ENCODE measurements at places on chromosomes 3 and 15.

- DNase-seq, result peak; percentile 28
Observed at GRCh38 chr15:45126535-45127158, 3.0 kb downstream of the DUOXA1 start.

DNA sequence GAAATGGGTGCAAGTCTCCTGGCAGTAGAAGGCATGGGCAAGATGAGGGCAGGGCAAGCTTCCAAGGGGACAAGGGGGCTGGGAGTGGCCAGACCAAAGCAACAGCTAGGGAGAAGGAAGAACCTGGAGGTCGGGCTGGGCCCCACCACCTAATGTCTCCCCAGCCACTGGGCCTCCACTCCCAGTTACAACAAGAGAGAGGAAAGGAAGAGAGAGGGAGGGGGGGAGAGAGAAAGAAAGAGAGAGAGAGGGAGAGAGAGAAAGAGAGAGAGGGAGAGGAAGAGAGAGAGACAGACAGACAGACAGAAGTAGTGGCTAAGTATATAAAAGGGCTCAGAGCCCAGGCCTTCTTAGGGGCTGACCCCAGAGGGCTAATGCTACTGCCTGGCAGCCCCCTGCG lies 6.9 kb downstream of the DUSP7 start:
- DNase-seq, result no peak

- no peak for DNase-seq
Observed at GRCh38 chr3:129046037-129046731, 14.4 kb upstream of the GP9 start.

DNA sequence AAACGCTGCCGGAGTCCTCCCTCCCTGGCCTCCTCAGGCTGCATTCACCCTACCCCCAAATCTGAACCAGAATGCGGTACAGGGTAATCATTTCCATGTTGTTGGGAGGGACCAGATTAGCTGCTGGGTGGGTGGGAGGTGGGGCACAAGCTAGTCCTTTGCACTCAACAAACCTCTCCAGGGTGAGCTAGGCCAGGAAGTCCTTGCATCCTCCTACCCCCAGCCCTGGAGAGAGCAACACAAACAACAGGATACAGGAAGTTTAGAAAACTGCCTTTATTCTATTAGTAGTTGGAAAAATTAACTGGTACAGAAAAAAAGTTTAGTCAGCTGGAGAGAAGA lies 702 bp upstream of the GPX1 start:
- DNase-seq, result no peak

GRCh38 chr3:192904632-192905289 lies 12.9 kb downstream of the MB21D2 start:
- no peak for DNase-seq

DNA sequence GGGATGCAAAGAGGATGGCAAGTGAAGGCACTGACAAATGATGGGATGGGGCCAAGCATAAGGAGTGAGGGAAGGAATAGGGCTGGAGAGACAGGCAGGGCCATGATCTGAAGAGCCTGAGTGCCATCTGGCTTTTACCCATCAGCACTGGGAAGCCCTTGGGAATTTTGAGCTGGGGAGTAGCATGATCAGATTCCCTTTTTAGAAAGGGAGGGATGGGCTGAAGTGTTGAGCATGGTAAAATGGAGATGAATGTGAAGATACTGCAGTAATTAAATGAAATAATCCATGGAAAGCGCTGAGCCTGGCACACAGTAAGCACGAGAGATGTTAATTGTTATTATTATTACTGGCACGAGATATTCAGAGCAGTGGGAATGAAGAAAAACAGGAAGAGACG lies 9.9 kb downstream of the RBP1 start:
- DNase-seq, result no peak

- no peak for DNase-seq
Observed at GRCh38 chr15:76904461-76905012, 603 bp downstream of the SCAPER start.

GRCh38 chr3:188789251-188789650 lies 382.5 kb upstream of the TPRG1 start:
- DNase-seq, result no peak

DNA sequence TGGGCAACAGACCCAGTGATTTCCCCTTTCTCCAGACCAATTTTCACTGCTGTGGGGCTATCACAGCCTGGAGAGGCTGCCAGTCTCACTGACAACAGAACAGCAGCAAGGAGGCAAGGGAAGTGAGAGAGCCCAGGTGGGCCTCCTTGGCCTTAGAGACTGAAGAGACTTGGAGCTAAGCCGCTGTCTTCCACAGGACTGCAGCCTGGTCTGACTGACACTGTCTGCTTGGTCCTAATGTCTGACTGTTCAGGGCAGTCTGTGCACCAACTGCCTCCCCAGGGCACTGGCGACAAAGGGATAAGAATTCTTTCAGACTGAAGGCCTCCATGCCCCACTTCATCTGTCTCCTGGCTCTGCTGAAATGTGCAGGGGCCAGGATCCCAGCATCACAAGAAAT lies 11.5 kb downstream of the POMGNT2 start:
- DNase-seq, result no peak

GRCh38 chr3:14415501-14415900 lies 13.1 kb downstream of the SLC6A6 start:
- no peak for DNase-seq

GRCh38 chr3:117811786-117812185 lies 1102.2 kb downstream of the TUSC7 start:
- DNase-seq, result no peak

DNA sequence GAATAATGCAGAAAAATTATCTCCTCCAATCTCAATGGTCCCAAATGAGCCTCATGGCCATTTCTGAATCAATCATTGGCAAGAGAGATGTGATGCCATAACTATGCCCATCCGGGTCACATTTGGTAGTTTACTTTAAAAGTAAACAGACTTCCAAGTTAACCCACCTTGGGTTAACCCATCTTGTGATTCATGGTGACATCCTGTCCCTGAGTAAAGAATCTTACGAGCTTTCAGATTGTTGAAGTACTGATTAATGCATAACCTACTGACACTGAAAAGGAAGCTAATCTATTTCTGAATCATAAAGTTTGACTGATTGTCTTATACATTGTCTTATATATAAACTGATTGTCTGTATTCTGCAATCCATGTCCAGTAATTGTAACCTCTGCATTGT lies 467.2 kb upstream of the AGTR1 start:
- DNase-seq, result no peak

DNA sequence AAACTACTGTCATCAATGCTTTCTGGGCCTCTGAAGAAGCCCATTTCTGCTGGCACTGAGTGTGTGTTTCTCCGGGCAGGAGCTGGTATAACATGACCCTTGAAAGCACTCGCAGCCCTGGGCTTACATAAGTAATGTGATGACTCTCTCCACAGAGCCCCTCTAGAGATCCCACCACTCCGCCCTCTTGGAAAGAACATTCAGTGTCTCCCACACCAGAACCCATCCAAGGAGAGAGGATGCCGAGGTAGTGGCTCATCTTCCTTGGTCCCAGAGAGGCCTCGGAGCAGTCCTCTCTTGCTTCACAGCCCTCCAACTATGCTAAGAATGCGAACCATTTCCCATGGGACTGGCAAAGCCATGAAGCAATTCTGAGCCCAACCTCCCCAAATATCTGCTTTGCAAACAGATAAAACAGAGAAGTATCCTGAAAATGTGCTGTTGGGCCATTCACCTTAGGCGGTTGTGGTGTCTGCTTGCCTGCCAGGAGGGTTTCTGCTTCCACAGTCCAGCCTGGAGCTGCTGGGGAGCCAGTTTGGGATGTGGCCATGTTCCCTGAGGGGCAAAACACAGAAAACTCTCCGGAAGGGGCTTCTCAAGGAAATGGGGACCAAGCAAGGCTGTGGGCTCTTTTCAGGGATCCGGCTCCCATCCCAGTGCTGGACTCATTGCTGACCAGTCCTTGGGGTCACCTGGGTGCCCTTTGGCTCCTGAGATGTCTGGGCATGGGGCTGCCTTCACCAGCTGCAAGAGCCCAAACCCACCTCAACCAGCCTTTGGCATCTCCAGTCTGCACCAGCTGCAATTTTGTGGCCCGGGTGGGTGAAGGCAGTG lies 47.3 kb downstream of the AMOTL2 start:
- no peak for DNase-seq

- peak; percentile 44 for DNase-seq
Observed at GRCh38 chr3:130480736-130481135, 36.2 kb upstream of the COL6A6 start.

- no peak for DNase-seq
Observed at GRCh38 chr3:58464866-58465265, 27.0 kb upstream of the KCTD6 start.

- no peak for DNase-seq
Observed at GRCh38 chr3:63492464-63492863, 160.0 kb upstream of the SNTN start.
